ENCODE measurements at places on chromosomes 11 and 22.

DNA sequence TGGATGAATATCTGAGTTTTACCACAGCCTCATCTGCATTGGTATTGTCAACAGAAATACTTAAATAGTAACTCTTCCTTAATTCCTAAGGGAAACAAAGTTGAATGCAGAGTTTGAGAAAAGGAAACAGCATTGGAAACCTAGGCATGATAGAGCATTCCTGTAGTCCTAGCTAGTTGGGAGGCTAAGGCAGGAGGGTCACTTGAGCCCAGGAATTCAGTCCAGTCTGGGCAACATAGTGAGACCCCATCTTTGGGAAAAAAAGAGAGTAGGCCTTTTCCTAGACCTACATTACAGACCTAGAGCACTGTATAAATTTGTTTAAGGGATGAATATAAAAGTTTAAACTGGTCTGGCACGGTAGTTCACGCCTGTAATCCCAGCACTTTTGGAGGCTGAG, 13.4 kb downstream of the PAFAH1B2 start:
- DNase-seq, result no peak

DNA sequence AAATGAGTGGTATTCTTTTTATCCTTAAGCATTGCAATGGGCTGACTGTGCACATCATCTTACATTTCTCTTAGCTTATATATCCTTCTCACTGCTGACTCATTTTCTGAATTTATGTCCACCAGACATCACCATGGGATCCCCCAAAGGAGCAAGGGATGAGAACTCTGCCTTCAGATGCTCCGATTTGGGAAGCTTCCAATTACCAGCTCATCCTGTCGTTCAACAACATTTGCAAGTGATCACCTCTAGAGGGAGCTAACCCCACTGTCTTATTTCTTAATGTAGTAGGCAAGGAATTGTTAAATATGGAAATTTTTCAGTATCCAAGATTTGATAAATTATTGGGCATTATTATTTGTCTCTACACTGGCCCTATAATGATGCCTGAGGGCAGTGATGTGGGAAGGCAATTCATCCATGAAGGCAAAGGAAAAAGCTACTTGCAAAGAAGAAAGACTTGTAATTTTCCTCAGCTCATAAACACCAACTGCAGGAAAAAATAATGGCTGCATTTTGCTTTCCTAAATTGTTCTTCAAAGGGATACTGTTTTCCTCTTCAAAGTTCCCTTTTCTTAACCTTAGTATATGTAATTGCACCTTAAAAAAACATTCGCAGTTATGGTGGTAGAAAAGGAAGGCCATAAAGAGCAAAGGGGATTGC, 102.4 kb upstream of the FSHB start:
- peak; percentile 85 for DNase-seq

DNA sequence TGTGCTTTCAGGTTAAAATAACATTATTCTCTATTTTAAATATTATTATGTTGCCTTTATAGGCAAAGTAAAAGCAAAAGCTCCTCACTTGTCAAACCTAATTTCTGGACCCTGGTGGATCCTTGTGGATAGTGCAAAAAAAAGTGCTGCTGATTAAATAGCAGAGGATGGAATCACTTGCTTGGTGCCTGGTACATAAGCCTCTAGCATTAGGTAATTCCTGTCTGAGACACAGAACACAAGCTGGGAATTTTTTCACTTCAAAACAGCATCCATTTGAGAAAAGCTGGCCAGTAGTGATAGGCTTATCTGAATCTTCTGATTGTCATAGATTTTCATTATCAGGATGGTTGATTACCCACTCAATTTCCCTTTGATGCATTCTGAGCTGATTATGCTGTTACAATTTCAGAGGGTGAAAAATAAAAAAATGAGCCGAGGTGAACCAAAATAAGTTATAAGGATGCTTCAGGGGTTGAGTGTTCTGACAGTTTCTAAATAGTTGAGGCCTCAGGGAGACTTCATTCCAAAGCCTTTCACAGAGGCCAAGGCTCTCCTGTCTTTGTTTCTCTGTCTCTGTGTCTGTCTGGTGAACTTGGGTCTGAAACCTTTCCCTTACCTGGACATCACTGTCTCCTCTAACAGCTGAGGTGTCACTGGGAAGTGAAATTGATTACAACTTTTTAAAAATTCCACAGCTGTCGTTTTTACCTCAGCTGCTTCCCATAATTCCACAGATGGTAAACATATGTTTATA, 242.9 kb downstream of the NELL1 start:
- DNase-seq, result no peak

DNA sequence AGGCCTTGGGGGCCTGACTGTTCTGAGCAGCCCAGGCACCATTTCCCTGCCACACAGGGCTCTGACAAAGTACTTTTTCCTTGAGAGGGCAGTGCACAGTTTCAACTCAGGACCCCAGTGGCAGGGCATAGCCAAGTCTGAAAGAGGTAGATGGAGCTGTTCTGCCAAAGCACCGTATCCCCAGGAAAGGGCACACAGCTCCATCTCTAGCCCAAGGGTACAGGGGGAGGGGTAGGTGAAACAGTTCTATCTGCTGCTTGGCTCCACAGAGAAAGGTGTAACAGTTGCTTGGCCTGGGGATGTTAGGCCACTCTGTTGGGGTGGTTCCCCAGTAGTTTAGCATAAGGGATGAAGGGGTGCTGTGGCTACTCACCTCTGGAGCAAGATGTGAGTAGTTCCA, 47.8 kb downstream of the GDPD4 start:
- no peak for DNase-seq

DNA sequence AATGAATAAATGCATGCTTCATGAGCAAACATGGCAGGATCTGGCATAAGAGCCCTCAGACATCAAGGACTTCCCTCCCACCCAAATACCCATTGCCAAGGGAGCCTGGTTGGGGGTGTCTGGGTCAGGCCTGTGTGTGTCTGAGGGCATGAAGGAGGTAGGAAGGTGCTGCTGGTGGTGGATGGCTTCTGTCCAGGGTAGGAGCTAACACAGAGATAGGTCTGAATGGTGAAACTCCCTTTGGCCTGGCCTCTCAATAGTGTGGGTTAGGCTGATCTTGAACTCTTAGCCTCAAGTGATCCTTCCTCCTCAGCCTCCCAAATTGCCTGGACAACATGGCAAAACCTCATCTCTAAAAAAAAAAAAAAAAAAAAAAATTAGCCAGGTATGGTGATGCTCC, 2.8 kb downstream of the AMPD3 start:
- DNase-seq, result no peak

DNA sequence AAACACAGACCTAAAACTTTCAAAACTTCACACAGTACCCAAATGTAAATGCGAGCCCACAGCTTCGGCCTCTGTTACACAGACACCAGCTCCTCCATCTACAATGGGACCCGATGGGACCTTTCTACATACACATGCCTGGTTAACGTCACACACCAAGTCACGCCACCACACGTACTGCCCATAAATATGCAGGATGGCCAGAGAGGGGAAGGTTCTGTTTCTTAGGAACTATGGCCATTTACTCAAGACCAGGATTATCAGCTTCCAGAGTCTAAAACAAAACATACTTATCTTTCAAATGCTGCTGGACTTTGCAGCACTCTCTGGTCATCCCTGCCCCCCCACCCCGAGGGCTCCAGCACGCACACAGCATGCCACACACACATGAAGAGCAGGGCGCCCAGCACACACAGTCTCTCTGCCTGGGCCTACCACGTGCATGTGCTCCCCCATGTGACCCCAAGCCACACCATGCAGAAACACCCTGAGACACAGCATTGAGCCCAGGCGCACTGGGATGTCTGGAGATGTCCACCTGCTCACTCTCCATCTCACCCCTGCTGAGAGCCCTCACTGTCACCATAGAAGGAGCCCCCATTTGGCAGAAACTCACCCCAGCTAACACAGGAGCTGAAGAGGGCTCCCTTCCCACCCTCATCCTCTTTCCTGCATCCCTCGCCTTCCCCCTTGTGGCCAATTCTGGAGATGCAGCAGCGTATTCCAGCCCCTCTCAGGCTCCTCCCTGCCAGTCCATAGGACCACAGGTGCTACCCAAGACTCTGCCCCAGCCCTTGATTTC, 61.8 kb downstream of the SLC22A12 start:
- peak; percentile 67 for DNase-seq

DNA sequence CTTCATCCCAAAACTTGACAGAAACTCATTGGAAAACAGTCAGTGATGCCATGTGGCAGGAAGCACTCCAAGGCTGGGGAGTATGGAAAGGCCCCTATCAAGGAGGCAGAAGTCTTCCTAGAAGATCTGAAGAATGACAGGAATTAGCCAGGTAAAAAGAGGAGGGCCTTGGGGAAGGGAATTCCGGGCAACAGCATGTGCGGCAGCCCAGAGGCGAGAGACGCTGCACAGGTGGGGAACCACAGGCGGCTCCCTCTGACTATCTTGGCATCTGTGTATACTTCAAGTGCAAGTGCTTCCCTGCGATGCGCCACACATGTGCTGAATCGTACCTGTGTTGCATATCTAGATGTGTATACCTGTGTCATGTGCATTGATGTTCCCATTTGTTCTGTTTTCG, 12.7 kb downstream of the PDE2A start:
- no peak for DNase-seq

DNA sequence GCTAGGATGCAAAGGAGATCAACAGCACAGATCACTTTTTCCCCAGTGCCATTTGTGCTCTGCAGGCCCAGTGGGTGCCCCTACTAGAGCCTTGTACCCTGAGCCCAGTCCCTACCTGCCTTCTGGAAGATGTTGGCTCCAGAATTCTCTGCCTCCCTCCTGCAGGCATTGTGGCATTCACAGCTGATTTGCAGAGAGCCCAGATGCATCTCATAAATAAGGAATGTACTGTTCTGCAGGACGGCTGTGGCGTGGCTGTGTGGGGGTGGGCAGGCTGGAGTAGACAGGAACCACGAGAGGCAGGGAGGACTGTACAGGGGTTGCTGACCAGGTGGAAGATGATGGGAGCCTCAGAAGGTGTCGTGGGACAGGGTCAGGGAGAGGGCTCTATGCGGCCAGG, 11.2 kb upstream of the MIAT start:
- DNase-seq, result peak; percentile 33

DNA sequence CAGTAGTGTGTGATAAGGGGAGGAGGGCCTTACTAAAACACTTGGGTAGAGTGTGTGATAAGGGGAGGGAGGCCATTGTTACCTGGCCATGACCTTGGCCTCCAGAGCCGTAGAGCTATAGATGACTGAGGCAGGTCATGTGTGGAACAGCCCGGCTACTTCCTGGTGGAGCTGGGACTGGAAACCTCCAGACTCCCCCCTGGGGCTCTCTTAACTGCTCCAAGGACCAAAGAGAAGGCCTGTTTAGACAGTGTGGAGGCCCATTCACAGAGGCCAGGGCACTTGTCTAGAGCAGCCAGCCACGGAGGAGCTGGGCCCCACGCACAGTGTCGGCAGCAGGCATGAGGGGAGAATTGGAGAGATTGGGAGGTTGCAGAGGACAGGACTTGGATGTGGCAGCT, 12.5 kb upstream of the MICALL1 start:
- DNase-seq, result no peak

DNA sequence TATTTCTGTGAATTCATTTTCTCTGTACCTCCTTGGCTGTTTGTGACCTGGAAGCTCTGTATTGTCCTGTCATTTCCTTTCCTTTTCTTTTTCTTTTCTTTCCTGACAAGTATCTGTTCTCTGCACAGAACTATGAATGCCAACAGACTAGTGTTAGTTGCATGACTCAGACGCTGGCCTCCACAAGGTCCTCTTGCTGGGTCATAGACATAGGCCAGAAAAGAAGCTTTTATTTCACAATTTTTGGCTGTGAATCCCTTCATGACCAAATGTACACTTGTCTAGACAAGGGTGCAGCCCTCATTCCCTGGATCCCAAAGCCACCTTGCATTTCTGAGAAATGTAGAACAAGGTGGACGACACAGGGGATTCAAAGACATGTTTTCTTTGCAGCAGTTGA, 104.1 kb upstream of the MTNR1B start:
- peak; percentile 29 for DNase-seq

GRCh38 chr11:1348796-1349326, 39.4 kb upstream of the TOLLIP start:
- DNase-seq, result no peak

DNA sequence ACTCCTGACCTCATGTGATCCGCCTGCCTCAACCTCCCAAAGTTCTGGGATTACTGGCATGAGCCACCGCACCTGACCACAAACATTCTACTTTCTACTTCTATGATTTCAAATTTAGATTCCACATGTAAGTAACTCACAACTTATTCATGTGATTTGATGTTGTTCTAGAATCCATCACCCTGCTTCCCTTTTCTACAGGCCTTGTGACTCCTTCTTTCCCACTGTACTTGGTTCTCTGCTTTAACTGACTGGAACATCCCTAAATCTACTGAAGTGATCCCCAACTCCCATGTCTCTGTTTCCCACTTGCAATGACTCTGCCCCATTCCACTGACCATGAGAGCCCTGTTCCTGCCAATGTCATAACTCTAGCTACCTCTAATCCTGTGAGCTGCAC, 25.7 kb upstream of the MRPL17 start:
- no peak for DNase-seq

DNA sequence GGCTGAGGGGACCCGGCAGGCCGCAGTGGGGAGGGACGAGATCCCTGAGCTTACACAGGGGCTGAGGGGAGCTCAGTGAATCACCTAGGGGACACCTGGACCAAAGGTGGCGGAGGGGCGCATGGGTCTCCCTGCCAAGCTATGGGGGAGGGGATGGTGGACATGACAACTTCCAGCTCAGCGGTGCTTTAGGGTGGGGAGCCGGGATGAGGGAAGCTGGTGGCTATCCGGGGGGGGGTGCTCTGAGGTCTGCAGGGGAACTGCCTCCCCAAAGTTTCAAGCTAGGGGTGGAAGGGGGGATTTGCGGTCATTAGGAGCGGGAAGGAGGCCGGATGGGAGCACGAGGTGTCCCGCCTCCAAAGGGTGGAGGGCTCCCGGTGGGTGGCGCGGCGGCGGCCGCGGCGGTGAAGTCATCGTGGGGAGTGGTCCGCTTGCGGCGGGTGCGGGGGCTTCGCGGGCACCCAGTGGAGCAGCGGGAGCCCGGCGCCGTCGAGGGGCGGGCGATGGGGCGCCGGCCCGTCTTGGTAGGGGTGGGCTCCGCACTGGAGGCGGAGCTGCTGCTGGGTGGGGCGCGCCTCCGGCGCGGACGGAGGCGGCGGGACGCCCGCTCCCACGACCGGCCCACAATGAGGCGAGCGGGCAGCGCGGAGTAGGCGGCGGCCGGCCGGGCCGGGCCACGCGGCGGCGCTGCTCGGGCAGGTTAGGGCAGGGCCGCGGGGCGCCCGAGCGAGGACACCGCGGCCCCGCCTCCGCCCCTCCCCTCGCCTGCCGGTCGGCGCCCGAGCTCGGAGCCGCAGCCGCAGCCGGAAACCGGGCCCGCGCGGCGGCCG, at the start of gene MICALL1:
TSS of gene MICALL1 (plus strand) at position 764 of the 830 bp plus-strand sequence. CDS start 126 bp downstream, outside the sequence.
- peak; percentile 91 for DNase-seq

GRCh38 chr11:106821826-106822225, 196.4 kb downstream of the GUCY1A2 start:
- DNase-seq, result no peak

GRCh38 chr11:34305193-34305592, 52.6 kb downstream of the ABTB2 start:
- DNase-seq, result peak; percentile 59

DNA sequence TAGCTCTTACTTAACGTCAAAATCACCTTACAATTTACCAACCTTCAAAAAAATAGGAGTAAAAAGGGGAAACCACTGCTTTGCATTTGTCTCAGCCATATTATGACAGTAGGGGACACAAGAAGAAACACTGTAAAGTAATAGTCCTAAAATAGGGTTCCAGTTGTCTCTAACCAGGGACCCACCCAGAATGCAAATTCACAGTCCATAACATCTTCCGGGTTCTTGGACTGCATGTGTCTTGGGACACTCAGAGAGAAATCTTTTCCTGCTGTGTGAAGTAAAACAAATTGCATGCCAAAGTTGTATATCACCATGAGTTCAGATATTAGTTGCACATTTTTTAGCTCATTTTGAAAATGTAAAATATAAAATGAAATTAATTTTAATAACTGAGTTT, 69.8 kb upstream of the PGR start:
- no peak for DNase-seq

Data from fibroblast of skin of scalp (primary cell).